ENCODE measurements at places on chromosomes 16 and 17. TPM values are rescaled to one million over a fixed set of nuclear protein-coding genes. Genes with fewer than 3 reads are reported as not detected.

The ZNF23 gene
- 7.3 TPM for total RNA-seq

The ACSM2A gene
- not detected for total RNA-seq

The ABCA8 gene
- total RNA-seq: 34.0 TPM

The SCGB1C2 gene
- total RNA-seq: not detected

The NPIPB12 gene
- total RNA-seq: 69.2 TPM

The CDH15 gene
- 0.43 TPM for total RNA-seq

The RGS9 gene
- total RNA-seq: 8.7 TPM

The ACAP1 gene
- 23.2 TPM for total RNA-seq

The HBZ gene
- not detected for total RNA-seq

The JUP gene
- total RNA-seq: 109 TPM

The CETP gene
- 1.9 TPM for total RNA-seq

The P2RX5 gene
- 1.6 TPM for total RNA-seq

The MT1H gene
- total RNA-seq: 6.3 TPM

The TLCD3B gene
- not detected for total RNA-seq

The SLC13A2 gene
- total RNA-seq: 0.87 TPM

The KRTAP2-2 gene
- not detected for total RNA-seq

The FOXC2 gene
- 1.1 TPM for total RNA-seq

The MYH3 gene
- total RNA-seq: 2.8 TPM

The NTN3 gene
- not detected for total RNA-seq

The ZNF423 gene
- total RNA-seq: 11.9 TPM

The PTGES3L gene
- 0.38 TPM for total RNA-seq

The CRISPLD2 gene
- 61.9 TPM for total RNA-seq

The SLFN14 gene
- total RNA-seq: not detected

The CCL2 gene
- 53.3 TPM for total RNA-seq

The CDH1 gene
- total RNA-seq: 128 TPM

The TBC1D3D gene
- not detected for total RNA-seq

The ODAD4 gene
- 1.0 TPM for total RNA-seq

The KCNJ18 gene
- not detected for total RNA-seq

The NPW gene
- total RNA-seq: not detected

The MARCHF10 gene
- total RNA-seq: not detected

The FMNL1 gene
- total RNA-seq: 62.3 TPM

The ENPP7 gene
- total RNA-seq: not detected

The DERL2 gene
- 64.0 TPM for total RNA-seq

The NOD2 gene
- total RNA-seq: 4.2 TPM

The CBFA2T3 gene
- total RNA-seq: 19.0 TPM

The RAD51C gene
- 15.3 TPM for total RNA-seq

The OGFOD1 gene
- total RNA-seq: 34.4 TPM

The RFWD3 gene
- total RNA-seq: 16.7 TPM

The TMEM100 gene
- 279 TPM for total RNA-seq

The ZNF207 gene
- 133 TPM for total RNA-seq

The GJC1 gene
- 22.8 TPM for total RNA-seq

The PNMT gene
- total RNA-seq: 4.3 TPM

The SPNS2 gene
- 67.0 TPM for total RNA-seq

The HOXB1 gene
- not detected for total RNA-seq

The SULT1A2 gene
- total RNA-seq: 13.0 TPM

The PGAP6 gene
- 65.2 TPM for total RNA-seq

The CRHR1 gene
- not detected for total RNA-seq

The TPSD1 gene
- total RNA-seq: 9.4 TPM

The ORC6 gene
- 0.78 TPM for total RNA-seq

The NPIPB6 gene
- 3.2 TPM for total RNA-seq

The NOL11 gene
- 30.5 TPM for total RNA-seq

The SSTR5 gene
- not detected for total RNA-seq

All from upper lobe of right lung (tissue), 1 donor.